AML-193 (cell line): ENCODE measurements at places on chromosomes 13 and 19.
A peak's percentile ranks its signal among the peaks of the same experiment; 100 is the strongest.

DNA sequence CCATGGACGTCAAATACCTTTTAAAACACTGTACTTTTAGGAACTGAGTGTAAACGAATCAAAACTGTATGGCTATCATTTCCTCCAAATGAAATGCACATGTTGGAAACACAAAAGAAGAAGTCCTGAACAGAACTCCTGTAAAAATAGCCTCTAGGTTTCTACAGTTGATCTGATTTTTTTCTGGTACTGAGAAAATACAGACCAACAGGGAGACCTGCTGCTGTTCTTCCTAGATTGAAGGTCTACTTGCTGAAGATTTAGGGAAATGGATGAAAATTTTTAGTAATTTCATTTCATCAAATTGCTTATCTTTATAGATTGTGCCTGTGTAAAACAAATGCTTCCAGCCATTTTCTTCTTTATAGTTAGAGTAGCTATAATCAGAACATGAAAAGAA is 520.4 kb downstream of the SLITRK6 start:
- no peak for DNase-seq

DNA sequence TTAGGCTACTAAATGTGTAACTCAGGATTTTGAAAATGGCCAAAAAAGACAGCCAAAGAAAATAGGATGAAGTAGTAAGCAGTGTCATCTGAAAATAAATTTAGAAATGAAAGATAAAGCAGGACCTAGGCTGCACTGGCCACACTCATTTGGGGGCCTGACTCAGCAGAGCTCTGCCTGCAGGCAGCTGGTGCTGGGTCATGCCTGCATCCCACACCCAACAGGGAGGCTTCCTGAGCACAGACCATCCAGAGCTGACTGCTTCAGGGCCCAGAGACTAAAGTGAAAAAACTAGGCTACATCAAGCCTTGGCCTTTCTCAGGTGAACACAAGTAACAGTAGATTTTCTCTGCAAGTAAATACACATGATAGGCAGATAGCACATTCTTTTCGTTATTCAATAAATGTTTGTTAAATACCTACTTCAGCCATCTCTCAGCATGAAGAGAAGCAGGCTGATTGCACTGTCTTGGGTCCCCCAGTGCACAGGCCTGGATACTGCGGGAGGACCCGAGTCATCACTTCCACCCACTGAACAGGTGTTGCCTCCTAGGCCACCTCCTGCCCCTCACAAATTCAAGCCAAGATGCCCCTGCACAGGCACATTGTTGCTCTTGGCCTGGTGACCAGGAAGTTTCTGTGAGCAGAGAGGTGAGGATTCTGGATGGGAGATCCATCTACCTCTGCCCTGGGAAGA is 284.0 kb downstream of the OXGR1 start:
- no peak for DNase-seq

- DNase-seq: no peak
Measured at GRCh38 chr13:109844396-109844795, 58.0 kb upstream of the IRS2 start.

DNA sequence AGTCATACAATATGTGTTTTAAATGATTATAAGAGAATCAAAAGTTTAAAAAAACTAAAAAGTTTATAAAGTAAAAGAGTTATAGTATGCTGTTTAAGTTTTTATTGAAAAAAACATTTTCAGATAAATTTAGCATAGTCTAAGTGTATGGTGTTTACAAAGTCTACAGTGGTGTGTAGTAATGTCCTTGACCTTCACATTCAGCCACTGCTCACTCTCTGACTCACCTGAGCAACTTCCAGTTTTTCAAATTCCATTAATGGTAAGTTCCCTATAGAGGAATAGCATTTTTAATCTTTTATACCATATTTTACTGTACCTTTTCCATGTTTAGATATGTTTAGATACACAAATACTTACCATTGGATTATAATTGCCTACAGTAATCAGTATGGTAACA is 842.4 kb upstream of the KLHL1 start:
- DNase-seq: no peak

DNA sequence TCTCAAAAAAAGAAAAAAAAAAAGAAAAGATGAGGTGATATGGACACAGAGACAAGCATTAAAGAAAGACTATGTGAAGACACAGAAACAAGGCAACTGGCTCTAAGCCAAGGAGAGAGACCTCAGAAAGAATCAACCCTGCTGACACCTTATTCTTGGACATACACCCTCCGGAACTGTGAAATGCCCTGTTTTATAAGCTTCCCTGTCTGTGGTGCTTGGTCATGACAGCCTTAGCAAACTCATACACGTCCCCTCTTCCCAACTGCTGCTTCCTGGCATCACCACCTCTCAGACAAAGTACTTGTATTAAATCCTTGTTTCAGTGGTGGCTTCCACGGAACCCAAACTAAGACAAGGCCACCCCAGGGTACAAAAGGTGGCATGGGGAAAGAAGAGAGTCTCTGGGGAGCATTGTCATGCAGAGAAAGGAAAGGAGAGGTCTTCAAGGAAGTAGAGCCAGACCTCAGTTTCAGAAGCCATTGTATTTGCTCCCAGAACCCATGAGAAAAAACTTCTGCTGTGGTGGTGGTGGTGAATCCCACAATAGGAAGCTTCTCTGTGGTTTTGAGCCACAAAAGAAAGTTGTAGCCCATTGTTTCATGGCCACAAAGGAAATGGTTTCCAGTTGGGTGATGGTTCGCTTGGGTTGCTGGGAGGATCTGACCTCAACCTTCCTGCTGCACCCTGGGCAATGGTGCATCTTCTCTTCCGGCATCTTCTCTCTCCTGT is 16.3 kb upstream of the TSPAN16 start:
- DNase-seq: peak; percentile 80

GRCh38 chr13:26605845-26606244 is 48.4 kb downstream of the WASF3 start:
- no peak for DNase-seq

DNA sequence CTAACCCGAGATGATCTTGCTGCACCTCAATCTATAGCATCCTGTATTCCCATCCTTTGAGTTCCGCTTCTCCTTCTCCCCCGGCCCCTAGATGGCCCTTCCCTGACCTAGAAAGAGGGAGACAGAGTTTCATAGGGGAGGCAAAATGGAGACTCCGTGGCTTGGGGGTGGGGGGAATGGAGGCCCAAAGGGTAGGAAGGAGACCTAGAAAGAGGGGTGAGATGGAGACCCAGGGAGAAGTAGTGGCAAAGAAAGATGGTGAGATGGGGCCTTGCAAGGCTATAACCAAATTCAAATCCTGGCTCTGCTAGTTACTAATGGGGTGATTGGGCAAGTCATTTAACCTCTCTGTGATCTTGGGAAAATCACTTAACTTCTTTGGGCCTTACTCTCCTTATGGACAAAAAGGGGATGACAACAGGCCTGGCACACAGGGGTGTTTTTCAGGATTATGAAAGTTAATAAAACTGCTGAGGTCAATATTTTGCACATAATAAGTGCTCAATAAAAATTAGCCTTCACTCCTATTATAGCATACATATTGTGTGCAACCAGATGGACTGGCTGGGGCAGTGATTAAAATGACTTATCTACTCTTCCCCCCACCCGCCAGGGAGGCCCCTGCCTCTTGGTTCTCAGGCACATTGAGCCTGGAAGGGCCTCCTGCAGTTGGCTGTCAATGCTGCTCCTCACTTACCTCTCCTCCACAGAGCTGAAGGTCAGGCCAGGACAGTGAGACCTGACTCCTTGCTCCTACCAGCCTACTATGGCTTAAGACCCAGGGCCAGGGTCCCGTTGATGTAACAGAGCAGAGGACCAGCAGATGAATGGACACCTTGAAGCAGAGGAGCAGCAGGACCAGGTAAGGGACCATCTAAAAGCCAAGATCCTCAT is 633 bp downstream of the SPHK2 start:
- no peak for DNase-seq

DNA sequence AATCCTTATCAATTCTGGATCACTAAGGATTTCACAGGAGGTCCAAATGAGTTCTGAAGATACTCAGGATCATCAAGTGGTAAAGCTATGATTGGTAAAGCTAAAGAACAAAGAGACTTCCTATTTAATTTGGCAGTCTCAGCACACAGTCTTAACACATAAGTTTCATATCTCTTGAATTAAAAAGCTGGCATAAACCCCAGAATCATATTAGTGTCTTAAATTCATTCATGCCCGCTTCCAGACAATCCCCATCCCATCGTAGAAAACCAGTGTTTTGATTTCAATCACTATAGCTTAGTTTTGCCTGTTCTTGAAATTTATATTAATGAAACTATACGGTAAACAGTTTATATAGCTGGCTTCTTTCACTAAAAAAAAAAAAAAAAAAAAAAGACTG is 278.7 kb downstream of the DIAPH3 start:
- no peak for DNase-seq

DNA sequence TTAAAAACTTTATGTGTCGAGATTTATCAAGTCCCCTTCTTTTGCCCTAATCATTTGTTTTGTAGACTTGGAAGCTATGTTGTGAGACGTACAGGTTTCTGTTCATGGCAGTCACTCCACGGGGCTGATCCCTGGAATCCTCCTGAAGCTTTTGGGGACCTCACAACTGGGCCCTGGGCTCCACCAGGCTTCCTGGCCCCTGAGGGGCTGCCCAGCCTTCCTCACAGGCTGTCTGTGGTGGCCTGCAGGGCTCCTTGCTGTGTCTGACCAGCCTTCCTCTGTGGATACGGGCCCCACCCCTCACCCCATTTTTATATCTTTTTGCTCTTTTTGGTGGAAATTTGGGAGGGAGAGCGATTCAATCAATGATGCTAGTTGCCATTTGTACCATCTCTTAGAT is 38.1 kb downstream of the CHST8 start:
- no peak for DNase-seq

- no peak for DNase-seq
Measured at GRCh38 chr19:46602392-46603194, 1.5 kb downstream of the CALM3 start.

DNA sequence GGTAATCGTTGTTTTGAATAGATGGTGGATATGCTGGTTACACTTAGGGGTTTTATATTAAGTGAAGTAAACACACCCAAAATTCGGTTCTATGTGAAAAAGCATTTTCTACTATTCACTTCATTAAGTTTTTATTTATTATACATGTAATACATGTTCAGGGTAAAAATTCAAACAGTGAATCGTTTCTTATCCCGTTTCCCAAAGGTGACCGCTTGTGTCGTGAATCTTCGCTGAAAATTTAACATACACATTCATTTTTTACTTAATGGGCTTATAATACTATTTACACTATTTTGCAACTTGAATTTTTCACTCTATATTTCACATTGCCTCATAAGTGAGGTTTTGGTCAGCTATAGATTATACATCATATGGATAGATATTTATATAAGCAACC is 24.5 kb downstream of the IPO5 start:
- no peak for DNase-seq

DNA sequence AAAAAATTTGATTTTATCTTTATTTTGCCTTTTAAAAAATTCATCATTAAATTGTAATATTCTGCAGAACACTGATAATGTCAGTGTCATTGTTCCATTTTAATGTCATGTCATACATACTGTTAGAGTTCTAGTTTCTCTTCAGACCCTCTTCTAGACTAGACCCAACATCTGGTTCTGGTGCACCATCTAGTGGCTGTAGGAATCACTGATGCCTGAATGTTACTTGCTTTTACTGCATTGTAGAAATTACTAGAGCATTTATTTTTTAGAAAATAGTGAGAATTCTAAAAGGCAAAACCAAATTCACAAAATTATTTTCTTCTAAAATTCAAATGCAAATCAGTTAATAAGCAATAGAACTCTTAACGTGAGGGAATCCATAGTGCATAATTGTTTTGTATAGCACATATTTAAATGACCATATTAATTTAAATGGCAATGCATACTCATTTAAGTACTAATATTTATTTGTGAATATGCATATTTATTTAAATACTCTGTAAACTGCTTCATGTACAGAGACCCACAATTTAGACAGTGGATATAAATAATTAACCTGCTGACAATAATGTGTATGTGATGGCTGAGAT is 425.7 kb downstream of the KLF12 start:
- peak; percentile 73 for DNase-seq

DNA sequence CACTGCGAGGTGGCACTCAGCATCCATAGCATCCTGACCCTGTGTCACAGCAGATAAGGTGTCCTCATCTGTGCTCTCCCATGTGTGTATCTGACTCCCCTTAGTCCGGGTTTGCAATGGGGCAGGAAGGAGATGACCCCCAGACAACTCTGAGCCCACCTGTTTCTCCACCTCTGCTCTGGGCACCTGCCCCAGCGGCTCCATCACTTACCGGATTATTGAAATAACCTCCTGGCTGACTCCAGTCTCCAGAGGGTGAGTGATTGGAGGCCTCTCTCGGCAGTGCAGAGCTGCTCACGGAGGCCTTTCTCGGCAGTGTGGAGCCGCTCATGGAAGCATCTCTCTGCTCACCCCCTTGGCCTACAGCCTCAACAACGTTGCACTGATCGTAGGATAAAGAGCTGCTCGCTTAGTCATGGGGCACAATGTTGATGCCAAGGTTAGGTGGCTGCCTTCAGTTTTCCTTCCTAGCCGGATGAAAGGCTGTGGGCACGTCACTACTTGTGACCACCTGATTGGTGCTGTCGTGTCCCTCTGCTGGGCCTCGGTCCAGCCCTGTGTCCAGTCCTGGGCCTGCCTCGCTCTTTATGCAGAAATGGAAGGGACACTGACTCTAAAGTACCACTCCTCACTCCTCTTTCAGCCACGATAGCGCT is 67.6 kb downstream of the TEX29 start:
- DNase-seq: no peak

DNA sequence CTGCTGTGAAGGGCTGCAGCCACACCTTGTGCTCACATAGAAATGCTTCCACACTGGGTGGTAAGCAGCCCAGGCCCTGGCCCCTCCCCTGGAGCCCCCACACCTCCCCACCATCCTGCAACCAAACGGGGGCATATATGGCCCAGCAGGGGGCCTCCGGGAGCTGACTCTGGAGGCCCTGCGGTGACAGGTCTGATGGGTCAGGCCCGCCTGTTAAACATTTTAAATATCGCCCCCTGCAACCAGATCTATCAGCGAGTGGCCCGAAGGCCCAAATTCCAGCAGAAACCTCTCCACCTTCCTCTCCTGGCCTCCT is 48.0 kb upstream of the KATNAL1 start:
- peak; percentile 15 for DNase-seq

DNA sequence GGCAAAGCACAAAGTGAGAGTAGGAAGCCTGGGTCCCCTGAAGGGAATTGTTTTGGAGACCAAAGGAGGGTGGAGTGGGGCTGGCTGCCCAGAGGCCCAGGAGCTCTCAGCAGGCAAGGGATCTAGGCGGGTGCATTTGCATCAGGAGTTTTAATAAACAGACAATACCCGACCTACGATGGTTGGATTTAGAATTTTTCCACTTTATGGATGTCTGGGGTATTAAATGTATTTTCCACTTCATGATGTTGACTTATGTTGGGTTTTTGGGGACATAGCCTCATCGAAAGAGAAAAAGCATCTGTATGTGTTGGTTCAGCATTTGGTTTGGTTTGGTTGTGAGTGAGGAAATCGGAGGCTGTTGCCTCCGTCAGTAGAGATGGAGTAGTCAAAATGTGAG is 205.2 kb upstream of the MAB21L1 start:
- no peak for DNase-seq
